ENCODE measurements at places on chromosomes 13 and 19.

- no peak for DNase-seq
These were observed 152.6 kb downstream of the KLF12 start for GRCh38 chr13:73981595-73981994.

DNA sequence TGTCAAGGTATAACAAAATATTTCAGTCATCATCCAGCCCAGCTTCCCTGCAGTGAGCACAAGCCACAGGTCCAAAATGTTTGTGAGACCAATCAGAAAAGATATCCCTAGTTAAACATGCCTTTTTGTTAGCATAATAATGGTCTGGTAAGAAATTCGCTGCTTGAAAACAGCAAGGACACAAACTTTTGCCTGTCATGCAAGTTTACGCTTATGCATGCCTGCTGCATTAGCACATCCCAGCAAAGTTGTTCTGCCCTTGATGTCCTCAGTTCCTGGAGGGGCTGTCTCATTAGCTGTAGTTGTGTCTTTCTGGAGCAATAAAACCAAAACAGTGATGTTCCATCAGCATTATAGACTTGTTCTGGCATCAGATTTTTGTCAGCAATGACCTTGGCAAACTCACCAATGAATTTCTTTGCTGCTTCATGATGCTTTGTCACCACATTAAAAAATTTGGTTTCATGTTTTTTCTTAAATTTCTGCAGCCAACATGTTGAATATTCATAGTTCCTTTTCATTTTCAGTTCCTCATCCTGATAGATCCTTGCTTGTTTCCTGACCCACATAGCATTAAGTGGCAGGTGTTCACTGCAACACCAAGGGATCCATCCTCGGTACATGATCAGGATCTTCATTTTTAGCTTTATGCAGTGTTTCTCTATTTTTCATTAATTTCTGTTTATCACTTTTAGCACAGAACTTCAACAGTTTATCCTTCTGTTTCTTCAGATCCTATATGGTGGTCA is 72.0 kb upstream of the GPR183 start:
- no peak for DNase-seq

GRCh38 chr19:55097864-55098715 is 19.3 kb downstream of the PPP1R12C start:
- DNase-seq, result no peak

- no peak for DNase-seq
These were observed at the start of gene HCN2 for GRCh38 chr19:589693-590395. Gene HCN2 (plus strand): TSS chr19:589881. CDS start chr19:589946, 65 bp downstream.

- DNase-seq, result no peak
These were observed 2902.5 kb downstream of the PCDH9 start for GRCh38 chr13:64327505-64328194.

GRCh38 chr19:34345947-34346351 is 19.0 kb upstream of the GPI start:
- no peak for DNase-seq

DNA sequence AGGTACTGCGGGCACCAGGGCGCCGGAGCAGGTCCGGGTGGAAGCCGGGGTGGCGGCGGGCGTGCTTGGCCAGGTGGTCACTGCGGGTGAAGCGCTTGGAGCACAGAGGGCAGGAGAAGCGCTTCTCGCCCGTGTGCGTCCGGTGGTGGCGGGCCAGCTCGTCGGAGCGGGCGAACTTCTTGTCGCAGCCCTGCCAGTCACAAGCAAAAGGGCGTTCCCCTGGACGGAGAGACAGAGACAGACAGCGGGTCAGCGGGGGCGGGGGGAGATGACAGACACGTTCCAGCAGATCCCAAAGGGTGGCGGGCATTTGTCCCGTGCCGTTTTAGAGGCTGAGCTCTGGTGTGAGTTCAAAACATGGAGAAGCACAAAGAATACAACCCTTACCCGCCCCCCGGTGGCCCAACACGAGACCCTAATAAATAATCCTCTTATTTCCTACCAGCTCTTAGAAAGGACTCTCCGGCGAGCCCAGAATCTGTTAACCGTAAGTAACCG is 6.3 kb upstream of the REXO1 start:
- no peak for DNase-seq

DNA sequence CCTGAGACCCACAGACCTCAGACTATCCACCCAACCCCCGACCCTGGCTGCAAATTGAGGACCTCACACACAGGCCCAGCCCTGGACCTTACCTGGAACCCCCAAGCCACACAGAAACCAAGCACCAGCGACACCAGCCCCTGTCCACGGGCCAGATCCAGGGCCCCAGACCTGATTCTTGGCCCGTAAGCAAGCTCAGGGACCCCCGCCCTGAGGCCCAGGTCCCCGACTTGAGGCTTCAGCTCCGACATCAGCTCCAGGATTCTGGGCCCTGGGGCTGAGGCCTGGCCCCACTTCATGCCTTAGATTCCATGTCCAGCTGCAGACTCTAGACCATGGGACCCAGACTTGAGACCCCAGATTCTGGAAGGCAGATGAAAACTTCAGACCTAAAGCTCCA is 6.3 kb downstream of the TTYH1 start:
- DNase-seq, result no peak

GRCh38 chr19:48991873-48992580 is 1.1 kb downstream of the GYS1 start:
- peak; percentile 62 for DNase-seq

GRCh38 chr19:51258165-51259160 is 7.6 kb downstream of the SIGLECL1 start:
- DNase-seq, result no peak

DNA sequence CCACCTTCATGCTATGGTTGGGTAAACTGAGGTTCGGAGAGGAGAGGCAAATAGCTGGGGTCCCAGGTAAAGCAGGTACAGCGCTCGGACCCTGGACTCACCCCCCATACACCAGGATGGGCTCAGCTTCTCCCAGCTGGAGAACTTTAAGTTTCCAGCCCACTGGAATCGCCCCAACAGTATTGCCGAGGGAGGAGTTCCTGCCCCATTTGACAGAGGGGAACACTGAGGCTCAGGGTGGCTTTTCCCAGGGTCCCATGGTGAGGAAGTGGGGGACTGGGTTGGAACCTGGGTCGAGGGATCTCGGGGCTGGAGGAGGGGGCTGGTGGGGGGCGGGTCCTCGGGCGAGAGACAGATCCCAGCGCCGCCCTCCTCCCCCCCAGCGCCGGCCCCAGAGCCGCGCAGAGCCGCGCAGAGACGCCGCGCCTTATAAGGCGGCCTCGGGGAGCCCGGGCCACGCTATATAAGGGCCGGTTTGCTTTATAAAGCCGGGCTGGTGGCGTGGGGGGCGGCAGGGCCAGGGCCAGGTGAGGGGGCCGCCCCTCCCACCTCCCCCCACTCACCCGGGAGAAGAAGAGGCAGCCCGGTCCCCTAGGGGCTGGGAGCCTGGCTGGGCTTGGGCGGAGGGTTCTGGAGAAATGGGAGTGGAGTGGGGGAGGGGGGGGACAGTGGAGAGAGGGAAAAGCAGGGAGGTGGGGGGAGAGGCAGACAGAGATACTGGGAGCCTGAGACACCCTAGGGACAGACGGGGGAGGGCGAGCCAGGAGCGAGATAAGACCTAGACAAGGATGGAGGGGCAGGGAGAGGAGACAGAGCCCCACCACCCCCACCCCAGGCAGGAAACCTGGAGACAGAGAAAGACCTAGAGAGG is 1.1 kb downstream of the CNN1 start:
- DNase-seq, result no peak

DNA sequence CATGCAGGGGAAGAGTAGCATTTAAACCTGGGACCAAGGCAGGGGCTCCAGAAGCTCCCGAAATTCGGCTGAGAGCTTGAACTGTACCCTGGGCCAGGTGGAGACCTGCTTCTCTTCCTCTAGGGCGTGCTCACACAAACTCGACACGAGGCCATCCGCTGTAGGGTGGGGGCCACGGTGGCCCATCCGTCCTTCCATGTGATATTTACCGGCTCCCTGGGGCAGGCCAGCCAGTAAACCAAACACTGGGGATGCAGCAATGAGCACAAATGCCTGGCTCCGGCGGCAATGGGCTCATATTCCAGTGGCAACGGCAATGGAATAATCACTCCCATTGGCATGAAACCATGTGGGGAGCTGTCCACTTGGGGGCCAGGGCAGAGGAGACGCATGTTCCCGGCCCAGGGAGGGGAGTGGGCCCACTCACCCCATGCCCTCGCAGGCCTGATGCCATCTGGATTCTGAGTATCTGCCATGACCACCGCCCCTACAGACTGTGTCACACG is 10.8 kb downstream of the SH3GL1 start:
- DNase-seq, result no peak

GRCh38 chr13:20826843-20827560 is 53.2 kb upstream of the EEF1AKMT1 start:
- no peak for DNase-seq

DNA sequence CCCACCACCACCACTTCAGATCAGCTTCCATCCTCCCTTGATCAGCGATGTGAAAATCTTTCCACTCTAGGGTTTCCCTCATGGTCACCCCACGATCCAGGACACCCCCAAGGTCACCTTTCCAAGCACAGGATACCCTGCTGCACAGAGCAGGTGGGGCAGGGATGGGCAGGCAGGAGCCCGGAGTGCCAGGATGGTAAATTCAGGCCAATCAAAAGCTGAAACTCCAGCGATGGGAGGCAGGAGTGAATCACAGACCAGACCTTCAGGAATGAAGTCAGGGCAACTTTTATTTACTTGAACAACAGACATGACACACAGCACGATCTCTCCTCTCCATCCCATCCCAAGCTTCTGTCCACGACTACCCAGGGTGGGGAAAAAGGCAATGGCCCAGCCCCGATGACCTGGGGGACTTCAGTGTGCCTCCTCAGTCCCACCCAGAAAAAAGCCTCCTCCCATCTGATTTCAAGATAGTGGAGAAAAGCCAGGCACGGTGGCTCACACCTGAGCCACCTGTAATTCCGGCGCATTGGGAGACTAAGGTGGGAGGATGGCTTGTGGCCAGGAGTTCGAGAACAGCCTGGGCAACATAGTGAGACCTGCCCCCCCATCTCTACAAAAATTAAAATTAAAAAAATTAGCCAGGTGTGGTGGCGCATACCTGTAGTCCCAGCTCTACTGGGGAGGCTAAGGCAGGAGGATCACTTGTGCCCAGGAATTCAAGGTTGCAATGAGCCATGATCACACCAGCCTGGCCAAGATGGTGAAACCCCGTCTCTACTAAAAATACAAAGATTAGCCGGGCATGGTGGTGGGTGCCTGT is 39.2 kb downstream of the ZSWIM4 start:
- no peak for DNase-seq

GRCh38 chr13:110227864-110228643 is 78.9 kb downstream of the COL4A1 start:
- DNase-seq, result no peak

DNA sequence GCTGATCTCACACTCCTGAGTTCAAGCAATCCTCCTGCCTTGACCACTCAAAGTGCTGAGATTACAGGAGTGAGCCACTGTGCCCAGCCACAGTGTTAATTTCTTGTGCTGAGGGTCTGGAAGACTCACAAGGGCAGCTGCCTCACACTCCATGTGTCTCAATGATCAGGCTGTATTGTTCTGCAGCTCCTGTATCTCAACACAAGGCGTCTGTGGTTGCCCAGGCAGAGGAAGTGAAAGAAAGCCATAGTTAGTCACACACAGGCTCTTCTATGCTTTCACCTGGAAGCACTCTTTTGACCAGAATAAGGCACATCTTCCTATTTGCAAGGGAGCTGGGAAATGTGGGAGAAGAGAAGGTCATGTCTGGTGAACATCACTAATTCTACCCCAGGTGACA is 107.3 kb upstream of the ZNF507 start:
- DNase-seq, result no peak

- DNase-seq, result no peak
These were observed 86.9 kb downstream of the TBC1D4 start for GRCh38 chr13:75395066-75395465.

DNA sequence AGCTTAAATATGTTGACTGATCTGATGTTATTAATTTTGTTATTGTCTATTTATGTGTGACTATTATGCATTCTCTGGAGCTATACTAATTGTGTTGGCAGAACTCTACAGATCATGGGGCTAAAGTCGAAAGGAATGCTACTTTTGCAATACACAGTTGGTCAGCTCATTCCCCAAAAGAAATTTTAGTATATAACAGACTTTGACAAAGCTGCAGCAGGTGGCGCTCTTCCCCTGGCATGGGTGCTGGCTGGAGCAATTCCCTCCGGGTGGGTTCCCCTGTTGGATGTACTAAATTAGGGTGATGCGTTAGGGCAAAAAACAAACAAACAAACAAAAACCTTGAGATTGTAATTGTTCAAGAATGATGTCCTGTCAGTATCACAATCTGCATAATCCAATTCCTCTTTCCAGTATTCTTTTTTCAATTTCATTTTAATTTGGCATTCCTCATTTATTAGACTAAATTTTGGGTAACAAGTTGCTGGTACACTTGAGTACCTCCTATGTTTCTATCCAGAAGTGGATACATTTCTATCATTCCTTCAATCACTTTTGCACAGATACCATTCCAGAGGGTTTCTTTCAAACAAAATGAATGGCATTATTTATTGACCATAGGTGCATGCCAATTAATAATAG is 322.8 kb upstream of the EDNRB start:
- DNase-seq, result peak; percentile 2

GRCh38 chr13:111494641-111495040 is 174.2 kb downstream of the TEX29 start:
- DNase-seq, result no peak

- no peak for DNase-seq
These were observed 10.0 kb downstream of the ADGRE5 start for GRCh38 chr19:14391156-14391821.

DNA sequence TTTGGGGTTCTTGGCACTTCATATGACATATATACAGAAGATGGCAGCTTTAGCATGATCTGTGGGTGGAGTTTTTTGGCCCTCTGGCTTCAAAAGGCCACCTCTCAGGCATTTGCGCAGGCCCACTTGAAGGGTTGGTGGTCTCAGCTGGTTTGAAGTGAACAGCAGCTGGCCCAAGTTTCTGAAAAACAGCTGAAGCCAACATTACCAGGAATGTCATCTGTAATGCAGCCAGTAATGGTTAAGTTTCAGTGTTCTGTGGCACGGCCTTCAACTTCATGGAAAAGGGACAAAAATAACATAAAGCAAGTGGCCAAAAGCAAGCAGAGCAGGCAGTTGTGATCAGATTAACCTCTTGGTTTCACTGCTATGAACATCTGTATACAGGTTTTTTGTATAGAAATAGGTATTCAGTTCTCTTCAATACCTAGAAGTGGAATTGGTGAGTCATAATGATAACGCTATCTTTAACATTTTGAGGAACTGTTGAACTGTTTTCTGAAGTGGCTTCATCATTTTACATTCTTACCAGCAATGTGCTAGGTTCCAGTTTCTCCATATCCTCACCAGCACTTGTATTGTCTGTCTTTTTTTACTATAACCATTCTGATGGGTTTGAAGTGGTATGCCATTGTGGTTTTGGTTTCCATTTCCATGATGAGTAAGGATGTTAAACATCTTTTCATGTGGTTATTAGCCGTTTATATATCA is 245.4 kb downstream of the SHISA2 start:
- no peak for DNase-seq
